ENCODE measurements at places on chromosomes 2 and 18.

DNA sequence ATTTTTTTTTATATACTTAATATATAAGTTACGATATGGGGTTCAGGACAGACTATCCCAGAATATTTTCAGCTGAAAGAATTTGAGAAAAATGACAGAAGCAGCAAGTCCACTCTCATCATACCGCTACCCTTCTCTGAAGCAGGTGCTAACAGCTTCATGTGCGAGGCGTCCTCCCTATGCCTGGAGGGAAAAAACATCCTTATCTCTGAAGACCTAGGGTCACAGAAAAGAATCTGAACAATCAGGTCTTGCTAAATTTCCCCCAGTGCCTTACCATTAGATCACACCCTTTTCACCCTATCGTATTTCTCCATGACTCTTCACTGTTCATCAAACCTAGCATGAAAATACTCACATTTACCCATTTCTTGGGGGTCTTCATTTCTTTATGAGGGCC lies 51.9 kb upstream of the CREB1 start:
- no peak for DNase-seq

GRCh38 chr2:58906081-58906645 lies 665.0 kb upstream of the FANCL start:
- DNase-seq, result no peak

GRCh38 chr2:235262750-235263149 lies 231.1 kb upstream of the AGAP1 start:
- no peak for DNase-seq

- peak; percentile 83 for DNase-seq
Measured at GRCh38 chr18:57839942-57840381, 36.8 kb upstream of the ATP8B1 start.

- DNase-seq, result peak; percentile 36
Measured at GRCh38 chr2:85012855-85013254, 41.9 kb downstream of the KCMF1 start.

DNA sequence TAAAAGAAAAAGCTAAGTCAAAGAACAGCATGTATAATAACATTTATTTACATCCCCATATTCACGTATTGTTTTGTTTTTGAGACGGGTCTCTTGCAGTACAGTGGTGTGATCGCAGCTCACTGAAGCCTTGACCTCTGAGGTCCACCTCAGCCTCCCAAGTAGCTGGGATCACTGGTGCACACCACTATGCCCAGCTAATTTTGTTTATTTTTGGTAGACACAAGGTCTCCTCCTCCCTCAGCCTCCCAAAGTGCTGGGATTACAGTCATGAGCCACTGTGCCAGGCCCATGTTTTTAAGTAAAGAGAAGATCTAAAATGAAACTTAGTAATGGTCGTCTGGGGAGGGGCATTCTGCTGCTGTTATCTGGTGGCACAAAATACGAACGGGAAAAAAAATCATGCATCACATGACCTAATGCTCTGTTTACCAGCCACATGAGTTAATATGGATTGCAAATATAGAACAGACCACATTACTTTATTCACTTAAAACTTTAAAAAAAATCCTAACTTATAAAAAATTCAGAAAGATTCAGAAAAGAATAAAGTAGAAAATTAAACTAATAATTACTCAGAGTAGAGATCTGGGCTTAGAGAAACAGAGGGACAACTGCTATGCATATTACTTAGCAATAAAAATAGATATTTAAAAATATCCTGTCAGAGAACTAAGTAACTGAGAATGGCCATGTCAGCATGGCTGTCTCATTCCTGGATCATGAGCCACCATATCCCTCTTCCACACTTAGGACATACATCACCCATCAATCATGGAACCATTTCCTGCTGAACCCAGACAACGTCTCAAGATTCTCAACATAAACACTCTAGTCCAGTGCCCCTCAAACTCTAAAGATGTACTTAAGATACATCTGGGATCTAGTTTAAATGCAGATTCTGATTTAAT lies 7.3 kb downstream of the MMADHC start:
- DNase-seq, result peak; percentile 65

- peak; percentile 57 for DNase-seq
Measured at GRCh38 chr18:59555995-59556659, 141.1 kb downstream of the CCBE1 start.

DNA sequence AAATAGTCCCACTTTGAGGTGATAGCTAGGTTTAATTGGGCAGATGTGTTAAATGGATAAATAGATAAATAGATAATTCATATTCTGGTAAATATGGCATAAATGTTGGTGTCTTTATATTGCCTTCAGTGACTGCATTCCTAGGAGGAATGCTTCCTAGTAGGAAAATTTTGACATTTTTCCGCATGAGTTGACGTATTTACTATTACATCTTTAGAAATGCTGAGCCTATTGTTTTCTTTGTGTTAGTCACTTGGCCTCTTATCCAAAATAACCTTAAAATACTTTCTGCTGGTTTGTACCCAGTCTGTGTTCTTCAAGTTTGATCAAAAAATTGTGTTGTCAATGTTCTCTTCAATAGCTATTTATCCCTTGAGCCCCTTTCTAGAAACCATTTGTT lies 495.6 kb upstream of the ZEB2 start:
- no peak for DNase-seq

DNA sequence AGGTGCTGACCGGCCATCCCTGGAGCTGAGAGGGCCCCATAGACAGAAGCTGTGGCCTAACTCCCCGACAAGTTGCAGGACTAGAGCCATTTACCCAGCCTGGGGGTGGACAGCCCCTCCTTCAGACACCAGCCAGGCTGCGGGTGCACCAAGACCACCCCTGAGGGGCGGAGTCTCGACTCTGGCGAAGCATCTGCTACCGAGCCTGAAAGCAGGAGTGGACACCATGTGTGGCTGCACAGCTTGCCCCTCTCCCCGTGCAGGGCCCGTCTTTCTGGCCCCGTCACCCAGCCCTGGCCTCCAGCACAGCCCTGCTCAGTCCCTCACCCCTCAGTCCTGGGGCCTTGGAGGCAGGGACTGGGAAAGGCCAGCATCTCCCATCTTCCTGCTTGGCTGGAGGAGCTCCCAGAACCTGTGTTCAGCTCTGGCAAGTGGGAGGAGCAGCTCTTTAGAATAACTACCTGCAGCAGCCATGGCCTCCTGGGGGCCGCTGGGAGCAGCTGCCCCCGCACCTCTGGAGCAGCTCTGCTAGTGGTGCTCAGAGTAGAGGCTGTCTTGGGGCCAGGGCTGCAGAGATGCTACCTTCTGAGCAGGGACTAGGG lies 275.8 kb downstream of the NDUFA10 start:
- no peak for DNase-seq

- no peak for DNase-seq
Measured at GRCh38 chr2:37851828-37852584, 73.1 kb upstream of the RMDN2 start.

DNA sequence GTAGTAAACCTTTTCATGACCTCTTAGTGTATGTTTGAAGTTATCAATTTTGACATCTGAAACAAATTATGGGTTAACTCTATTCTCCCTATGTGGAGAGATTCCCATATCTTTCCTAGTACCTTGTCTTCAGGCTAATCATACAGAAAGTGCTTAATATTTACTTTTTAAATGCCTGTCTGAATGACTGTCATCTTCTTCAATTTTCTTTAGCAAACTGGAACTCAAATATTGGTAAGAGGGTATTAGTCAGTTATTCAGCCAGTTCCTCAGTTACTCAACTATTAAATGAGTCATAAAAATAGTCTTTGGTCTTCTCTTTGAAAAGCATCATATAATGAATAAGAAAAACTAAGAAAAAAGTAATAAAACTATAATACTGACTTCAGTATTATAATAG lies 1038.0 kb upstream of the PIK3C3 start:
- peak; percentile 77 for DNase-seq

- DNase-seq, result no peak
Measured at GRCh38 chr2:68135448-68136320, 22.0 kb upstream of the PNO1 start.

GRCh38 chr18:72986103-72986502 lies 118.3 kb upstream of the NETO1 start:
- no peak for DNase-seq

DNA sequence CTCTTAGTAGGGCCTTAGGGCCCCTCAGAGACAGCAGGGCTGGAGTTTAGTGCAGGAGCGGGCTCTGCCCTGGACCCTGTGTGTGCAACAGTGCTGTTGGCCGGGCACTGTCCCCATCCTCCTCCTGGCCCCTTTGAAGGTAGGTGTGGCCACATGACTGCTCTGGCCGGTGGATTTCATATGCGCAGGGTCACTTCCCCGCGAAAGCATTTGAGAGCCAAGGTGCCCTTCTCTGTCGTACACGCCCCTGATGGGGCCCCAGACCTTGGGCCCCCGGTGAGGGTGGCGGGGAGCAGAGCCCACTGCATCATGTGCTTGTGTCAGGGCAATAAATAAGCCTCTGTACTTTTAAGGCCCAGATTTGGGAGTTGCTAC lies 15.5 kb downstream of the TMEM177 start:
- no peak for DNase-seq

- DNase-seq, result no peak
Measured at GRCh38 chr2:177169810-177170514, 42.6 kb upstream of the HNRNPA3 start.

DNA sequence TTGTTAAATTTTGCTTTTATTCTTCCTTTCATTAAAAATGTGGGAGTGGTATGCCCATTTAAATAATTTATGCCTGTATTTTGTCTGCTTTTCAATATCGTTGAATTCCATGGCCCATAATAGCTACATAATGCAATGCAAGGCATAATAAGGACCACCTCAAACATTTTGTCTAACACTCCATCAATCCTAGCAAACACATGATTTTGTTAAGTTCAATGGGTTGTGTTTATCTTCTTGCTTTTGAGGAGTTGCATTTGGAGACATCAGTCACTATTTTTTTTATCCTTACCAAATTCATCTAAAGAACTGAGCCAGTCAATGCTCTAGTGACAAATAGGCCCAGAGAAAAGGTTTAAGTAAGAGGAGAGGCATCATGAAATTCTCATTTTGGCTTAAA lies 145.5 kb downstream of the ZNF385B start:
- no peak for DNase-seq

DNA sequence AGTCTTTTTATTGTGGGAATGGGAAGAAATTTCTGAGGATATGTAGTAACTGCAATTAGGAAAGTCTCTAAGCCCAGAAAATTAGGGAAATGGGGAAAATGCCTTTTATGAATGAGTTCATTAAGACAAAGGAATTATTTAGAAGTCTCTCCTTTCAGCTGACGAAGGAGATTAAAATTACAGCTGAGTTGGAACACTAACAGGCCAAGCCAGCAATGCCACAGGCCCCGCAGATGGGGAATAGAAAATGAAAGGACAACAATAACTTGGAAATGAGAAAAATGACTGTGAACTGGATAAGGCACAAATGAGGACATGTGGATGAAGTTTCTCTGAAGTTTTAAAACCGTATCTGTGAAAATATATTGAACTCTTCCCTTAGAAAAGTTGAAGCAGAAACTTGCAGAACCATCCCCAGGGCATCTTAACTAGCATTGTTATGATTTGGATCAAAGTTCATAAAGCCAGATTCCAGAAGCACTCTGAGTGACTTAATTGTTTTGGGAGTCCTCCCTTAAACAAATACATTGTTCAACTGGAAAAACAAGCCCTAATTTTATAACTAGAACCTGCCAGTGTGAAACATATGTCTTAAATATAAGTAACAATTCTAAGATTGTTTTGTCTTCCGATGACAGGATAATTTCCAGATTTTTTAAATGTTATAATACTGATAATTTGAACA lies 51.3 kb downstream of the C2orf76 start:
- no peak for DNase-seq

GRCh38 chr18:36706134-36706881 lies 122.5 kb downstream of the TPGS2 start:
- peak; percentile 15 for DNase-seq

GRCh38 chr2:8522687-8523086 lies 159.2 kb upstream of the ID2 start:
- DNase-seq, result no peak

DNA sequence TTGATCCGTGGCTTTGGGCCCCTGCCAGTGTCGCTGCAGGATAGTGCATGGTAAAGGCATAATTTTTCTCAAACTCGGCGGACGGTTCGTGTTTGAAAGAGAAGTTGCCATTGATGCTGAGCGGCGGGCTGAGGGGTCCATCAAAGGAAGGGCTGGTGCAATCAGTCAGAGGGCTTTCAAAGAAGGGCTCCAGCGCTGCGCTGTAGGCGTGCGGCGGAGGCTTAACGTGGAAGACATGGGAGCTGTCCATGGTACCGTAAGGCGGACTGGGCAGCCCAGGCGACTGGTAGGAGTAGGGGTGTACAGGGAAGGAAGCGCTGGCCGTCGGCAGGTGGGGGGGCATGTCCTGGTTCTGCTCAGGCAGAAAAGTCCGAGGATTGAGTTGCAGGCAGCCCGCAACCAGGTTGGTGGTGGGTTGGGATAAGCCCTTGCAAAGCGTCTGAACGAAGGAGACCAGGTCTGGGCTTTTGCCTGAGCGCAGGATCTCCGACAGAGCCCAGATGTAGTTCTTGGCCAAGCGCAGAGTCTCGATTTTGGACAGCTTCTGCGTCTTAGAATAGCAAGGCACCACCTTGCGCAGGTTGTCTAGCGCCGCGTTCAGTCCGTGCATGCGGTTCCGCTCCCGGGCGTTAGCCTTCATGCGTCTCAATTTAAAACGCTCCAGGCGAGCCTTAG lies 2.3 kb downstream of the NEUROD1 start:
- peak; percentile 71 for DNase-seq

DNA sequence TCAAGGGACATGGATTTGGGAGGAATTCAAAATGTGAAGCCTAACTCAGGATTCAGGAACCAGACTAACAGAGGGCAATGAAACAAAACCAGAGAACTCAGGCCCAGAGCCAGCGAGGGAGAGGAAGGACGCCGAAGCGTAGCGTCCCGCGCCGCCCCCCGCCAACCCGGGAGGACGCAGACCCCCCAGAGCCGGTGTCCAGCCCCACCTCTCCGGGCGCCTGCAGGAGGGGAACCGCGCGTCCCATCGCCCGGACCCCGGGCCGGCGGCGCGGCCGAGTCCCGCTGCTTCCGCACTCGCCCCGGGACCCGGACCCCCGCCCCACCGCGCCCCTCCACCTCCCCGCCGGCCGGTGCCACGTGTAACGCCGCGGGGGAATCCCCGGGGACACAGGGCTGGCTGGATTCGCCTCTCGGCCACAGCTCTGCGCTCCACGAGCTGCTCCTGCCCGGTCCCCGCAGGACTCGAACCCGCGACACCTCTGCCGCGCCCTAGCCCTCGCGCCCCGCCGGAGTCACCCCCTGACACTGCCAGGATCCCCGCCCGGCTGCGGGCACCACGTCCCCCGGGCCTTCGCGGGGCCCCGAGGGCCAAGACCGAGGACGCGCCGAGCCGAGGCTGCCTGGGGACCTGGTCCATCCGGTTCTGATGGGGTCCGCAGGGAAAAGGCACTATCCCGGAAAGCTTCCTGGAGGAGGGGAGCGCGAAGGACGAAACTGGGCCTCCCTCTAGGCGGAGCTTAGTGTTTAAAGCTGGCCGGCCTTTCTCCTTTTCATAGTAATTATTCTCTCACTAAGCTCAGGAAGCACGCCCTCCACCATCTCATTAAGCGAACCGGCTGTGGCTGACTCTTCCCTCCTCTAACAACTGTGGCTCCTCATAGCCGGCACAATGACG lies 40.4 kb upstream of the FAM124B start:
- DNase-seq, result peak; percentile 14

GRCh38 chr18:36856815-36857214 lies 27.9 kb downstream of the KIAA1328 start:
- DNase-seq, result no peak

Measured in iris pigment epithelial cell (primary cell).